Calu3 (cell line): ENCODE measurements at places on chromosomes 1 and 21.

DNA sequence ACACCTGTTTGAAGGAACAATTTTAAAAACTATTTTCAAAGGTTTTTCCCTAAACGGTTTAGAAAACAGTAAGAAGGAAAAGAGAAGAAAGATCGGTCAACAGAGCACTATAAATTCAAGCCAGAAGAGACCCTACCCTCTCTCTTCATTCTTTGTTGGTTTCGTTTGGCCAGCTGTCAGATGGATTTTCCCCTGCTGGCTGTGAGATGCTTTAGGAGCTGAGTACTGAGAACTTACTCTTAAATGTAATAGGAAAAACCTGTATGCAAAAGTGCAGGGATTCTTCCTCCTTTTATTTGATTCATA, 1.3 kb upstream of the TXNIP start:
- no peak for DNase-seq

GRCh38 chr1:179509384-179509783, 66.4 kb downstream of the NPHS2 start:
- DNase-seq = no peak

DNA sequence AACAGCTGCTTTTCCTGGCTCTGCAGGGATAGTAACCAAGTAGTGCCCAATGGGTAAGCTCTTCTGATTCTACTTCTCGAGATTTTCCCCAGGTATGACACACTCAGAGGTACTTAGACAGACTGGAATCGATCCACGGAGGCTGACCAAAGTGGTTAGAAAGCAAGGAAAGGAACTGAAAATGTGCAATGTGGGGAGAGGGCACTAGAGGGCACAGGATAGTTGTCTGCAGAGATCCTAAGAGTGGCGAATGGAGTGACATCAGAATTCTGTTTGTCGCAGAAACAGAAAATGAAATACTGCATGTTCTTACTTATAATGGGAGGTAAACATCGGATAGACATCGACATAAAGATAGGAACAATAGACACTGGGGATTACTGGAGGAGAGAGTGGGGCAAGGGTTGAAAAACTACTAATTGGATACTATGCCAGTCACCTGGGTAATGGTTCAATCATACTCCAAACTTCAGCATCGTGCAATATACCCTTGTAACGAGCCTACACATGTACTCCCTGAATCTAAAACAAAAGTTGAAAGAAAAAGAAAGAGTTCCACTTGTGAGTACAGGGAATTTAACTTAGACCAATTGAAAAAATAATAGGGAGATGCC, 23.3 kb downstream of the CYP2J2 start:
- peak; percentile 18 for DNase-seq

DNA sequence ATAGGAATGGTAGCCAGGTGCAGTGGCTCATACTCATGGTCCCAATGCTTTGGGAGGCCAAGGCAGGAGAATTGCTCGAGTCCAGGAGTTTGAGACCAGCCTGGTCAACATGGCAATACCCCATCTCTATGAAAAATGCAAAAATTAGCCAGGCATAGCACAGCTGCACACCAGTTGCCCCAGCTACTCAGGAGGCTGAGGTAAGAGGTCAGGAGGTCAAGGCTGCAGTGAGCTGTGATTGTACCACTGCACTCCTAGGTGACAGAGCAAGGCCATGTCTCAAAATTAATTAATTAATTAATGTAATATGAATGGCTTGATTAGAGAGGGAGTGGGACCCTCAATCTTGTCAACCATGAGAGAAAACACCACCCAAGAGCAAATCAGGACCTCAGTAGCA, 198.7 kb upstream of the DUSP10 start:
- no peak for DNase-seq

- no peak for DNase-seq
These were observed 182.7 kb downstream of the PCP4 start for GRCh38 chr21:40049931-40050290.

DNA sequence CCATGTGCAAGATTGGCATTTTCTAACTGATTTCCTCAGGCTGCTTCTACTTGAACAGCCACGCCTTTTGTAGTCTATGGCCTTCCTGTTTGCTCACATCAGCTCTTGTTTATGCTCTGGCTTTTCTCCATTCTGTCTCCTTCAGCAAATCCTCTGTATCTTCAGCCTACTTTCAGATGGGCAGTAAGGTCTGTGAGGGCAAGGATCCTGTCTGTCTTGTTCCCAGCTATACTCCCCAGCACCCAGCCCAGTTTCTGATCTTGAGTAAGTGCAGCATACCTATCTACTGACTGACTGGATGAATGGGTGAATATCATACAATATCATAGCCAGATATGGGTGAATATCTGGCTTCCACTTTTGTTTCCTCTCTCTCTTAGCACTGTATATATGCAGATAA, 438.1 kb downstream of the LMO4 start:
- DNase-seq = peak; percentile 5

- no peak for DNase-seq
These were observed 446.0 kb downstream of the MATN1 start for GRCh38 chr1:30277415-30277814.

DNA sequence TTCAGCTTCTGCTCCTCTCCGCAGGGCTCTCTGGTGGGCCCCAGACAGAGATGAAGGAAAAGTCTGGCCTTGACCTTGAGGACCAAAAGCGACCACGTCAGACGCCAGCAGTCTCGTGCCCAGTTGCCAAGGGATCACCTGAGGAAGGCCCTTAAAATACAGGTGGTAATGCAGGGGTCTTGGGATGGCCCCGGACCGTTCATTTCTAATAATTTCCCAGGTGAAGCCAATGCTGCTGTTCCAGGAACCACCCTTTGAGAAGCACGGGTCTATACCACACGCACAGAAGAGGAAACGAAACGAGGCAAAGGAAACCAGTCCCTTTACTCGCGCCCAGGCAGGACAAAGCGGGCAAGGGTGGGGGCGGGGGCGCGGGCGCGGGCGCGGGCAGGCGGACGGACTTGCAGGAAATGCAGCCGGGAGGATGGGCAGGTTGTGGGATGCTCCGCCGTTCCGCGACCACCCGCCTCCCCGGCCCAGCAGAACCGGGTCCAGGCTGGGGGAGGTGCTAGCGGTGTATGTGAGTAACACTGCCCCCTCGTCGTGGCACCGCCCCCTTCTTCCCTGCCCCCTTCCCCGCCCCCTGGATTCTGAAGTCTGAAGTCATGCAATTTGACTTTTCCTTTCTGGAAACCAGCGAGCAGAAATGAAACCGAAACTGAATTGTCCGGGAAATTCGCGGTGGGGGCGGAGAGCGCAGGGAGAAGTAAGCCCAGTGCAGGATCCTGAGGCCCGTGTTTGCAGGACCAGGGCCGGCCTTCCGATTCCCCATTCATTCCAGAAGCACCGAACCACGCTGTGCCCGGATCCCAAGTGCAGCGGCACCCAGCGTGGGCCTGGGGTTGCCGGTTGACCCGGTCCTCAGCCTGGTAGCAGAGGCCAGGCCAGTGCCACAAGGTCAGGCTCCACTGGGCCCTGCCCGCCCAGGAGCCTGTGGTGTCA, 5.8 kb upstream of the MX1 start:
- DNase-seq = peak; percentile 74

GRCh38 chr1:204261266-204261665, 47.5 kb upstream of the GOLT1A start:
- DNase-seq = no peak

GRCh38 chr21:45838634-45839033, 142.9 kb upstream of the COL6A1 start:
- DNase-seq = no peak

DNA sequence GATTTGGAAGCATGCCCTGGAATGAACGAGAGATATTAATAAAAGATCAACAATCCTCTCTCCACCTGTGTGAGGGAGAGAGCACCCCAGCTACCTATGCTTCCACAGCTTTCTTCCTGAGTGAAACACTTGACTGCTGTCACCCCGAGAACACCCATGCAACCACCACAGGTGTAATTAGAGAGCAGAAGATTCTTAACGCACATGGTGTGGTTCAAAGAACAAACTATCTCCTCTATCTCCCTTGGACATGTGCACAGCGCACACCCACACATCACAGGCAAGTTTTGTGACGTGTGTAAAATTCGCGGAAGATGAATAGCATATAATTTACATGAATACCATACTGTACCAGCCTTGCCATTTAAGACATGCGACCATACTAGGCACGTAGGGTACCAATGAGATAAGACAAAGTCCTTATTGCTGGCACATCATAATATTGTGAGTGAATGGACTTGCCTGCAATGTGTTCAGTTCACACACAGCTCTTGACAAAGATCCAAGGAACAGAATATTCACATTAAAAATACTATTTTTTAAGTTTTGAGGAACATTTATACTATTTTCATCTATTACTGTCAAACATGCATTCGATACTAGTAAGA, 11.6 kb downstream of the ERRFI1 start:
- DNase-seq = no peak

DNA sequence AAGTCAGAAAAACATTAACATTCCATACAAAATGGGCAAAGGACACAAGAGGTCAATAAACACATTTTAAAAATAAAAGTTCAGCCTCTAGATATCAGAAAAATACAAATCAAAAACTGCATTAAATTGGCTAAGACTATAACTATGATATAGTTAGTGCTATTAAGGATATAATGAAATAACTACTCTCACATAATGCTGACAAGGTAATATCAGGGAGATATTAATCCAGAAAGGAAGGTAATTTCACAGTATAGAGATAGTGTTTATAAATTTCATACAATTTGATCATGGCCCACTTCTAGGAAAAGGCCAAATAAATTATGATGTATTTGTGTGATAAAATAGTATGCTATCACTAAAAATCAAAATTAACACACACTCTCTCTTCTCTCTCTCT, 61.8 kb downstream of the LBR start:
- DNase-seq = no peak

- no peak for DNase-seq
These were observed 482.7 kb downstream of the SIPA1L2 start for GRCh38 chr1:232147215-232147614.

DNA sequence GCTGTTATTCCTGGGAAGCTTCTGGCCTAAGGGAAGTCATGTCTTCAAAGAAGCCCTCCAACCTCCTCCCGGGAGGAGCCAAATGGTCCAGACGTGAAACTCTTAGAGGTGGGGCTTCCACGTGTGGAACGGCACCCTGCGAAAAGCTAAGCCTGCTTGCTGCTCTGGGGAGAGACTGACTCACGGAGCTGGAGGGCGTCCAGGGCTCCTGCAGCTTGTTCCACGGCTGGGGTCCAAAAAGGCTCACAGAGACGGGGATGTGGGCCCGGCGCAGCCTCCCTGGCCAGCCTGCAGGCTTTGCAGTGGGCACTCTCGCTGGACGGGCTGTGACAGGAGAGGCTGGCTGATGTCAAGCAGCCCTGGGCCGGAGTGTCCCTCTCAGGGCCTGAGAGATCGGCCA, 105.1 kb downstream of the COLGALT2 start:
- no peak for DNase-seq

GRCh38 chr1:105686874-105687690, 1369.4 kb upstream of the PRMT6 start:
- no peak for DNase-seq

DNA sequence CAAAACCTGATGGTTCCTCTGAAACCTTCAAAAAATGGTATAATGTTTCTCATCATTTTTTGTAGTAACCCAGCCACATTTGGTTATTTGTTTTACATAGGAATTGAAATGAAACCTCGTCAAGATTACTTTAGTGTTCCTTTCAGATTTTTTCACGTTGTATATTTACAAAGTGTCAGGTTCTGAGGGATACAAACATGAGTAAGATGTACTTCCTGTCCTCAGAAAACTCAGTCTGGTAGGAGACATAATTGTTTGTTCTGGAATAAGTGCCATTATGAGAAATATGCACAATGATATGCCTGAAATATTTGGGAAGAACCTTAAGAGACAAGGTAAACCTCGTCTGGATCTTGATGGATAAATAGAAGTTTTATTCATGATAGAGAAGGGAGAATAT, 145.5 kb downstream of the USP25 start:
- DNase-seq = no peak

DNA sequence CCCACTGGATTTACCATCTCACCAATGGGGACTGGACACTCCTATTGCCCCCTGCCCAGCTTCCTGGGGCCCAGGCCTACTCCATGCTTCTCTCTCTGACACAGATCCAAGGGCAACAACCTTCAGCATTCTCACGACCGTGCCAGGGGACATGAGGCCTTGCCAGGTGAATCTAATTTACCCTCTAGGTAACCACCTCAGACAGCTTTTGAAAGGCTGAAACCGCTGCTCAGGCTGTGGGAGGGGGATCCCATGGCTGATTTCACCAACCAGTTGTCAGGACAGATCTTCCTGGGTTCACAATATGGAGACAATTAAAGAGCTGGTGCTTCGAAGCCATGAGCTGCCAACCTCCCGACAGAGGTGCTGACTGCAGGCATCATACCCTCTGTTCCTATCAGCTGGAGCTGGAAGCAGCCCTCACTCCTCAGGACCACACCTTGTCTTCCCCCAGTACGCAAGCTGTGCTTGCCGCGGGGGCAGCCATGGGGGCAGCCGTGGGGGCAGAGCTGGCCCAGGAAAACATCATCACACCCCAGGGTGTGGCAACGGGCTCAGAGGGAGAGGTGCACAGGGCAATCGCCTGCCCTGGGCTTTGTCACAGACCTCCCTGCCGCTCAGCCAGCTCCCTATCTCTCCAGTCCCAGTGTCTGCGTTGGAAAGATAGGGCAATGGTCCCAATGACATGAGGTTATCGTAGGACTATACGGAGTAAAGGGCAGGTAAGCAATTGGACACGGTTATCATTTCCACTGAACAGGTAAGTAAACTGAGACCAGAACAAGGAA, 120.2 kb downstream of the DMRTB1 start:
- DNase-seq = no peak

DNA sequence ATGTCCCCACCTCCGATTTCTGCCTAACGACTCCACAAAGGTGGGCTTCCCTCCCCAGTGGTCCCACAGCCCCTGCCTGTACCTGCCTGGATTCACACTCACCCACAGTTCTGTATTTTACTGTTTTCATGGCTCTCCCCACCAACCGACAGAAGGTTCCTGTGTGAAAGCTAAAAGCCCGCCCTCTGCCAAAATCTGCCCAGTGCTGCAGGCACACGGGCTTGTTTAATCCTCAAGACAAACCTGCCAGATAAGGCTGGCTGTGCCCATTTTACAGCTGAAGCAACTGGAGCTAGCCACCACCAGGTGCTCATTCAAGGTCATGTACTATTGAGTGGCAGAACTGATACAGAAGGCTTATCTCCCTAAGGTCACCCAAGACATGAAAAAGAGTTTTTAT, 114.5 kb downstream of the HIVEP3 start:
- DNase-seq = no peak
